Nucleus accumbens (tissue), 56 donors: ENCODE measurements at places on chromosomes 4 and X.

DNA sequence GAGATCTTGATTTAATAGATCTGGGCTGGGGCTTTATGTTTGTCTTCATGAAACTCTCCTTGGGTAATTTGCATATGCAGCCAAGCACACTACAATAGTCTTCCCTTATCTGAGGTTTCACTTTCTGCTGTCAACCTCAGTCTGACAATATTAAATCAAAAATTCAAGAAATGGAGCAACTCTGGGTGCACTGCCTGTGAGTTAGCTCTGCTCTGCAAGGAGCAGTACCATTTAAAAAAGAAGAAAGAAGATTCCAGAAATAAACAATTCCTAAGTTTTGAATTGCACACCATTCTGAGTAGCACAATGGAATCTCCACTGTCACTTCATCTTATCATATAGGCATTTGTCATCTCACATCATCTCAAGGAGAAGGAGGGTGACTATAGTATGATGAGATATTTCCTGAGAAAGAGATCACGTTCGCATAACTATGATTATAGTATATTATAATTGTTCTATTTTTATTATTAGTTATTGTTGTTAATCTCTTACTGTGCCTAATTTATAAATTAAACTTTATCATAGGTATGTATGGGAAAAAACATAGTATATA, 9.4 kb downstream of the FNIP2 start:
- no peak for DNase-seq

- no peak for DNase-seq
Measured at GRCh38 chr4:37860266-37860665, 30.6 kb upstream of the TBC1D1 start.

DNA sequence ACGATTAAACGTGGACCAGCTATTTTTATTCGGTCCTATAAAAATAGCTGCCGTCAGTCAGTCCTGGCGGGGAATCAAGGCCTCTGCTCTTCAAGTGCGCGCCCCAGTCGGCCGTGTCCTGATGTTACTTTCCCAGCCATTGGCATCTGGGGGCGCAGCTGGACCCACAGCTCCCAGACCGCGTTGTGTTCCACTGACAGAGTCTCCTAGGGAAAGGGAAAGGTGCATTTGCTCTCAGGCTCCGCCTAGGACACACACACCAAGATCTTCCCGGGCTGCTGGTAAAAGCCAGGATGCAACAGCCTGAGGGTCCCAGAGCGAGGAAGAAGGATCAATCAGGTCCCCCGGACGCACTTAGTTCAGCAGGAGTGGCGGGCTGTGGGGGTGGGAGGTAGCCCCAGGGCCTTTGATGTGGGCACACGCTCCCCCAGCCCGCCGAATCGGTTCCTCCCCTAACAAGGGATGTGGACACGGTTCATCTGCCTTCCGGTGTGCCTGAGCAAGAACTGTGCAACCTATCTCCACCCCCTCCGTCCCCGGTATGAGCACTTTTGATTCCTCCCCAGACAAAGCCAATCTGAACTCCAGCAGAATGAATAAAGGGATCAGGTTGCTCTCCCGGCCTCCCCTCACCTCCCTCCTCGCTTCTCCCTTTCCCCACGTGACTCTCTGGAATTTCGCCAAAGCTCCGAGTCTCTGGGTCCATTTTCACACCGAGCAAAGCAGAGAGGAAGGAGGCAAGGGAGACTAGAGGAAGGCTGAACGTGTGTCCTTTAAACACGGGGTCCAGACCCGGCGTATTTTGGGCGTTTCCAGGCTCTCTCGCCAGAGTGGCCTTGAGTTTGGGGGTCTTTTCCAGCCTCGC, 626 bp upstream of the FRAS1 start:
- peak; percentile 74 for DNase-seq

- no peak for DNase-seq
Measured at GRCh38 chr4:162422312-162422711, 258.5 kb upstream of the FSTL5 start.

- no peak for DNase-seq
Measured at GRCh38 chr4:45438047-45438446, 685.8 kb downstream of the GABRG1 start.

GRCh38 chr4:57184378-57185029, 74.3 kb upstream of the IGFBP7 start:
- DNase-seq, result peak; percentile 18

DNA sequence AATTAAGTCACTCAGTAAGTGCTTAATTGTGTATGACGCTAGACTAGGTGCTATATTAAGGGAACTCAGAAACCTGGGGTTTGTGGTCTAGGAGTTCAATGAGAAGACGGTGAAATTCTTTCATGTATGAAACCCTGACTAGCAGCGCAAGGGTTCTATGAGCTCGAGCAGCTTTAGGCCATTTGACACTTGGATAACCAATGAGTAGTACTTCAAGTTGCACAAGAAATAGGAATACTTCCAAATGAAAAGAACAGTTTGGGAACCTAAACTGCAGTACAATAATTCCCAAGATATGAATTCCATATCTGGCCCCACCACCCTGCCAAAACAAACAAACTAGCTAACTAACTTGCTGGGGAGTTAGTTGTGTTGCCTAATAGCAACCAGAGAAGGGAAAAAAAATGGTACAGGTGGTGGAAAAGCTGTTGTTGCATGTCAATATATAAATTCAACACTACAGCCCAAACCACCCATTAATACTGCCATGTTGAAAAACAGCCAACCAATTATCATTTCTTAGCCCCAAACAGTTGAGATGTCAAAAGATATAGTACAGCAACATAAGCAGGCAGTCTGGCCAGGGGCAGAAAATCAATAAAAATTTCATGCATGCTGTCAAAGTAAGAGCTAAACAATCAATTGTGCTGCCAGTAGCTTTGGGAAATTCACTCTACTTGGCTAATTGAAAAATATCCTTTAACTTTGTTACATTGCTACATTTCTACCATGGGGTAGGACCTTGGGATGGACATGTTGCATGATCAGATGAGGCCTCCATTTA, 54.6 kb upstream of the MCF2 start:
- DNase-seq, result no peak

DNA sequence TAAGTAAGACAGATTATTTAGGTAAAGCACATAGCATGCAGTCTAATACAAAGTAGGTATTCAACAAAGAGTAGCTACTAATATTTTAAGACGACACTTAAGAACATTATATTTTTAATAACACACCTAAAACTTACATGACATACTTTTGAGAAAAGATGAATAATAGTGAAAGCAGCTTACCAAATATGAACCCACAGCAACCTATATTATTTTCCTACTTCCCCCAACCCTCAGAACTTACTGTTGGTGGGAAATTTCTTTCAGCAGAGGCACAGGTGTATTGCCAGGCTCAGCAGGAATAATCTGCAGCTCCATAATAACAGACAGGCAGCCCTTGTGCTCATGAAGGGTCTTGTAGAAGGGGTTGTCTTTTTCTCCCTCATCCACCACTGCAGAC, 498.9 kb downstream of the GLUD2 start:
- DNase-seq, result no peak

DNA sequence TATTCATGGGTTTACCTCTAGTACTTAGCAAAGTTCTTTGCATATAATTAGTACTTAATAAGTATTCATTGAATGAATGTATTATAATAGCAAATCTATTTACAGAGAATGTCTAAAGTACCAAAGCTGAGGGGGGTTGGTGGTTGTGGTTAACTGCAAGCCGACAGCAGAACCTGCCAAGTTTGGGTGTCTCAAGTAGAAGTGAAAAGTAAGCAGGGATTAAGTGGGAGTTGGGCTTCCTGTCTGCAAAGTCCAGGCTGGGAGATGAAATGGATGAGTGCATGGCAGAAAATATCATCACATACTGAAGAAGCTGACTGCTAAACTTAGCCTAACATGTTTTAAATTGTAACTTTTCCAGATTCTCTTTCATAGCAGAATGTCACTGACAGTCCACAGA, 169.6 kb downstream of the CAMK2D start:
- DNase-seq, result no peak

DNA sequence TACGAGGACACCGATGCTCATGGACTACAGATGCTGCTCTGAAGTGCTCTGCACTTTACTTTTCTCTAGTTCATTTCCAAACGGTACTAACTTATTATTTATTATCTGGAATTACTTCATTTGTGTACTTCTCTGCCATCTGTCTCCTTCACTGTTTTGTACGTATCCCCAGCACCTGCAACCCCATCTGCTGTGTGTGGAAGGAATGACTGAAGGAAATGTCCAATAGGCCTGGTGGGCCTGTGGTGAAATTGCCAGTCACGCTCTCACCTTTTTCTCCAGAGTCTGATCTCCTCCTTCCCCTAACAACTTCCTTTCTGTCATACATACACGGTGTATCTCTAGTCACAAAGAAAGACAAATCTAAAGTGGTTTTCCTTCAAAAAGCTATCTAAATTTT, 12.9 kb downstream of the TMEM154 start:
- no peak for DNase-seq

- no peak for DNase-seq
Measured at GRCh38 chrX:40004246-40004535, 93.6 kb downstream of the BCOR start.

GRCh38 chrX:22246620-22247019, 26.1 kb upstream of the CBLL2 start:
- DNase-seq, result no peak

GRCh38 chr4:57098941-57099340, 11.2 kb downstream of the IGFBP7 start:
- DNase-seq, result no peak

- no peak for DNase-seq
Measured at GRCh38 chrX:53095796-53096195, 1.9 kb downstream of the KANTR start.

GRCh38 chr4:23041501-23041900, 348.8 kb downstream of the GBA3 start:
- DNase-seq, result no peak

DNA sequence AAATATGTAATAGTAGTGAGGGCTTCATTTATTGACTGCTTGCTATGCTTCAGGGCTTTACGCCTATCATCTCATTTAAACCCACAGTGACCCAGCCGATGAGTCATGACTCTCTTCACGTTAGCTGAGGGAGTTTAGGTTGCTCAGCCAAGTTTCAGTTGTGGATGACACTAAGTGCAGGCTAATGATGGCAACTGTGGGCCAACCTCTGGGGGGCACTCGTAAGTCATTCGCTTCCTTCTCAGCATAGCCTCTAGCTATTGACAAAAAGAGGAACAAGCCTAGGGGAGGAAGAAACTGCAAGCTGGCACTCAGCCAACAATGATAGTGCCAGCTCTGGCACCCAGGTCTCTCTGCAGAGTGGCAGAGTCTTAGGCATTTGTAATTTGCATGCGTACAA, 325.0 kb downstream of the ARHGAP10 start:
- DNase-seq, result no peak

DNA sequence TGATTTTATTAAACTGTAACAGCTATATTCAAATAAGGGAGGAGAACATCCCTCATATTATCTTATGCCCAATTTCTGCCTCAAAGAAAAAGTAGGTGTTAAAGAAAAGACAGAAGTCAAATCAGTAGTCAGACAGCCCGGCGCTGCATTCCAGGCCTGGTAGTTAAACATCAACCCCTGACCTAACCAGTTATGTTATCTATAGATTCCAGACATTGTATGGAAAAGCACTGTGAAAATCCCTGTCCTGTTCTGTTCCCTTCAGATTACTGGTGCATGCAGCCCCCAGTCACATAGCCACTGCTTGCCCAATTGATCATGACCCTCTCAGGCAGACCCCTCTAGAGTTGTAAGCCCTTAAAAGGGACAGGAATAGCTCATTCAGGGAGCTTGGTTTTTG, 269.9 kb upstream of the GALNT7 start:
- no peak for DNase-seq

- no peak for DNase-seq
Measured at GRCh38 chrX:20461576-20461975, 194.9 kb upstream of the RPS6KA3 start.

- DNase-seq, result no peak
Measured at GRCh38 chr4:33104273-33104672, 2384.1 kb downstream of the PCDH7 start.

DNA sequence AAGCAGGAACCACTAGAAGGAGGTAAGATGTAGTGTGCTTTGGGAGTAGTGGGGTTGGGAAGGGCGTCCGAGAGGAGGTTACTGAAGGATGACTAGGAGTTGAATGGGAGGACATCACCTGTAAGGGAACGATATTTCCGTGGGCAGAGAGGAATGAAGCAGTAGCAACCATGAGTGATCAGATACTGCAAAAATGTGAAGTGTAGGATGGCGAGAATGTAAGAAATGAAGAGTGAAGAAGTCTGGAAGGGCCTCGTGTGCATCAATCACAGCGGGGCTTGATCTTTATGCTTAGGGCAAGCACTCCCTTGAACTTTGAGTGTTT, 594 bp downstream of the MSMO1 start:
- DNase-seq, result no peak

GRCh38 chrX:101009090-101009489, 39.6 kb downstream of the ARL13A start:
- DNase-seq, result no peak

GRCh38 chr4:39312816-39313215, 53.3 kb downstream of the RFC1 start:
- DNase-seq, result no peak

- no peak for DNase-seq
Measured at GRCh38 chrX:101206471-101206870, 13.1 kb upstream of the DRP2 start.

- DNase-seq, result no peak
Measured at GRCh38 chrX:22340022-22340616, 67.4 kb downstream of the CBLL2 start.

GRCh38 chr4:24226667-24227066, 336.8 kb upstream of the PPARGC1A start:
- no peak for DNase-seq

DNA sequence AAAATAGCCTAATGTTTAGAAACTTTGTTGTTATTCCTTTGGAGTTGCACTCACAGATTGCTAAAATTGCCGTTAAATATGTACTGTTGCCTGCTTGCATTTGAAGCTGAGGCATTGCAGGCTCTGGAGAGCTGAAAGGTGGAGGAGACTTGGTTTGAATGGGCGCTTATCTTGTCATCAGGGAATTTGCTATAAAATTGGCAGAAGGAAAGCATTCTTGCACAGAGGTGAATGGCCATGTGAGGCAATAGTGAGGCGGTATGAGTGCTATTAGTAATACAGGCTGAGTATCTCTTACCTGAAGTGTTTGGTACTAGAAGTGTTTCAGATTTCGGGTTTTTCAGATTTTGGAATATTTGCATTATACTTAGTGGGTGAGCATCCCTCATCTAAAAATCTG, 41.3 kb downstream of the TRAPPC11 start:
- DNase-seq, result no peak

DNA sequence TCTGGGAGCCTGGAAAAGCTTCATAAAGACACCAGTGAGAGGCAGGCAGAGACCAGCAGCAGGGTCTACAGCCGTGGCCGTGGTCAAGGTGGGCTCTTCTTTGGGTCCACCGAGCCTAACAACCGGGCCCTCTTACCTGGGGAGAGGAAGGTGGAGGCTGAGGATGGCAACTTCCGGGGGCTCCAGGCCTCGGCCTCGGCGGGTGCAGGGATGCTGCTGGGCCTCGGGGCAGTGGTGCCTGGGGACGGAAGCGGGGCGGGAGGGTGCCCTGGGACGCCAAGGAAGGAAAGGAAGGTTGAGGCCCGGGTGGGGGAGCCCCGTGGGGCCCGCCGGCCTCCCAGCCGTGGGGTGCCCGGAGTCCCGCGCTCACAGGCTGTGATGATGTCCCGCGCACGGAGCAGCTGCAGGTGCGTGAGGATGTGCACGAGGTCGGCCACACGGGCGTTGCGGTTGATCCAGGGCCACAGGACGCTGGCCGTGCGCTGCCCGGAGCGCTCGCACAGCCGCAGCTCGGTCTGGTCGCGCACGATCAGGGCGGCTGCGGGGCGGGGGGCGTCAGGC, 561 bp downstream of the IRAK1 start:
- DNase-seq, result no peak
